ENCODE measurements at places on chromosomes 3 and 15.

- no peak for DNase-seq
Observed at GRCh38 chr3:60578936-60579335, 672.3 kb downstream of the FHIT start.

DNA sequence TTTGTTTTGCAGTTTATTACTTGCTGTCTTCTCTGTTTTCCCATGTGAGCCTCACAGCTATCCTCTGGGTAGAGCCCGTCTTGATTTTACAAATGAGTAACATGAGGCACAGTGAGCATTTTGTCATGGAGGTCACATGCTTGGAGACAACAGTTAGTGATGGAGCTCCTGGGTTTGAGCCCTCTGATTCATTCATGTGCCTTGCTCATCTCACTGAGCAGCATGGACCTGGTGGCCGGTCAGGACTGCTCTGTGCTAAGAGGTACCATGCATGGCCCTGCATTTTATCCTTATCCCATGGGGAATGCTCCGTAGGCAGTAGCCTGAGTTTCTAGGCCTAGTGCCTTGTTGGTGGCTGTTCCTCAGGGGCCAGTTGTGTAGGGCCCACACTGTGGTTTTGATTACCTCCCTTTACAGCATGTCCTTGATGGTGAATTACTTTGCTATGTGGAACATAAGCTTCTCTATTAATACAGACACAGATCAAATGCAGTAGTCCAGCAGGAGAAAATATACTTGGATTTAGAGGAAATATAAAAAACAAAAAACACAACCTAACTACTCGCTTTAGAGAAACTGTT is 35.6 kb downstream of the MAP2K5 start:
- DNase-seq: no peak

DNA sequence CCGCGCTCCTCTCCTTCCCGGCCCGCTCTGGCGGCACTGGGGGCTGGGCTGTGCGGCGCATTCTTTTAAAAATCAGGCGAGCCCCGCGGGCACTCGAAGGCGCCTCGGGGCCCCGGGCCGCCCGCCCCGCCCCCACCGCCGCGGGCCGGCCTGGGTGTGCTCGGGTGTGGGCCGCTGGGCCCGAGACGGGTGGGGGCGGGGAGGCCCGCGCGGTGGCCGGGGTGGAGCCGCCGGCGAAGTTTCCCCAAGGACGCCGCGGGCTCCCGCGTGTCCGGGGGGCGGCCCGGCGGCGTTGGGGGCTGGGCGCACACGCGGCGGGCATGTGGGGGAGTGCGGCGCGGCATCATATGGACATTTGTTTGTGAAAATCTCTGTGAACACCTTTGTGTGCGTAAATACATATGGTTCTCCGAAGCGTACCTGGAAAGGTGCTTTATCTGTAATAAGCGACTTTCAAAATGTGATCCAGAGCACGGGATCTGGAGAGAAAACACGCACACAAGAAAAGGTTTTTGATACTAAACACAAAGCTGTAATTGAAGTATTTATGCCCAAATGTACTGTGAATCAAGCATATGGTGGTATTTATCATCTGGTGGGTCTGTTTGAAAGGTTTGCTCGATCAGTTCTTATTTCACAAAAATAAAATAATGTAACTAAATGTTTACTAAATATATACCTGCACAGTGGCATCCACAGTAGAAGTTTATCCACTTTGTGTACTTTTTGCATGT is 612 bp upstream of the TBL1XR1 start:
- DNase-seq: no peak

- DNase-seq: no peak
Observed at GRCh38 chr3:114650808-114651207, 357.0 kb downstream of the TIGIT start.

GRCh38 chr15:66586155-66586976 is 20.6 kb upstream of the LCTL start:
- no peak for DNase-seq

DNA sequence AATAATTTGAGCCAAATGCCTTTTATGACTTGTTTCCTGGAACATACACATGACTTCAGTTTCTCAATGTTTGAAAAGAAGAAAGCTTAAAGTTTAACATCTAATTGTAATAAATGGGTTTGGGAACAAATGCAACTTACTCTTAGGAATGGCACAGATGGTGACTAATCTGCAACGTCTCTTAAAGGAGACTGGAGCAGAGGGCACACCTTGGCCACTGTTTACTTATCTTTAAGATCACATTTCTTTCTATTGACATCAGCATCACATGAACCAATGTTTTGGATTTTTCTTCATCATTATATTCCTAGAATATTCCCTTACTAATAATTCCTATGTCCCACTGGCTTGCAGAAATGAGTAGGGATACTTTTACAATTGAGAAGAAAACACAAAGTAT is 229.5 kb downstream of the CHL1 start:
- no peak for DNase-seq

DNA sequence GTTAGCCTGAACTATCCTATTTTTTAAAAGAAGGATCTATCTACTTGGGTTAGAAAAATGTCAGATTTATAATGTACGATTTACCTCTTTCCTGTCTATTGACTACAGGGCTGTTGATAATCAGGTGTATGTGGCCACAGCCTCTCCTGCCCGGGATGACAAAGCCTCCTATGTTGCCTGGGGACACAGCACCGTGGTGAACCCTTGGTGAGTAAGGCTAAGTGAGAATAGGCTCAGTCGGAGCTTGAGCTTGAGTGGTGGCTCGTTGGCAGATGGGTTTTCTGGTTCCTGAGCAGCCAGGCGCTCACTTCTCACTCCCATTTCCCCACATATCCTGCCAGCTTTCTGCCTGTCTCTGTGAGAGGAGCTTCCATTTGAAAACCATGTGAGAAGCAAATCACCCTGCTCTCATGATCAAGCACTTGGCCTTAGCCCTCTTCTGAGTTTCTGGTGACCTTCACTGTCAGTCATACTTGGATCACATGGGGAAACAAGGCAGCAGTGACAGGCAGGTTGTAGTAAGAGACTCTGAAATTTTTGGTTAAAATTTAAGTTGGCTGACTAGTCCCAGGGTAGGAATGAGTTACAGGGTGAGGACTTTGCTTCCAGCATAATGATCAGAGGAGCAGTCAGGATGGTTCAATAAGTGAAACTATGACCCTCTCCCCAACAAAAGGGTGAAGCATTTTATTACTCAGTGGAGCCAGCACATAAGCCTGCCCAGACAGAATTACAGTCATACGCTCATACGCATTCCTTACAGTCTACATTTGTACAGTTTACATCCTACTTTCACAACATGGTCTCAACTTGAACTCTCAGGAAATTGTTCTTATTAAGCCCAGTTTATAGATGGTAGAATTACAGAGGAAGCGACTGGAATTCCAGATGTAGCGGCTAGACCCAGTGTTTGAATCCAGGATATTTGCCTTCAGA is 18.0 kb downstream of the NIT2 start:
- DNase-seq: no peak

GRCh38 chr3:194711286-194711685 is 25.6 kb downstream of the FAM43A start:
- DNase-seq: no peak

GRCh38 chr3:12810961-12811360 is 14.5 kb downstream of the CAND2 start:
- no peak for DNase-seq

GRCh38 chr15:73786538-73786937 is 33.4 kb upstream of the INSYN1 start:
- DNase-seq: no peak

- DNase-seq: no peak
Observed at GRCh38 chr3:153349108-153349499, 187.1 kb downstream of the RAP2B start.

GRCh38 chr3:132315851-132316250 is 1.4 kb upstream of the ACP3 start:
- no peak for DNase-seq

GRCh38 chr3:152100491-152101132 is 168.1 kb upstream of the MBNL1 start:
- no peak for DNase-seq

GRCh38 chr3:185677146-185677829 is 91.2 kb downstream of the SENP2 start:
- DNase-seq: no peak

- DNase-seq: no peak
Observed at GRCh38 chr3:119427669-119428068, 35.7 kb downstream of the TMEM39A start.

DNA sequence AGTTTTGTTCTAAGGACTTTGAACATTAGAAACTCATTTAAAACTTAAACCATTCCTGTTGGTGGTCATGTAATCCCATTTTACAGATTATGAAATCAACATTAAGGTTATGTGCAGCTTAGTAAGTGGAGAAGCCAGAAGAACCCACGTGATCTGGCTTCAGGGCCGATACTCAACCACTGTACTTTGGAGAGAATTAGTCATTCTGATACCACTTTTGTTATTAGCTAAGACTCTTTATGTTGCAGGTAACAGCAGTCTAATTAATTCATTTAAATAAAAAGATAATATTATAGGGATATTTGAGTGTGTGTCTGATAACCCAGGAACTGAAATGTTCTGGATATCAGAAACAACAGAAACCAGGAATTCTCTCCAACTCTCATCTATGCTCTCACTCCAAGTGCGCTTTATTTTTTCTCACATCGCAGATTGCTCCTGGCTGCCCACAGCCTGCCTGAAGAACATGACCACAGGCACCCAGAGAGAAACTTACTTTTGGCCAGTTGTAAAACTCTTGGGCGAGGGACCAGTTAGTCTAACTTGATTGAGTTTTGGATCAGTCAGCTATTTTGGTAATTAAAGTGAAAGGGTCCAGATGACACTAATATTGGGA is 25.2 kb downstream of the UBE2E1 start:
- DNase-seq: no peak

GRCh38 chr3:150902988-150903387 is 2.3 kb downstream of the MINDY4B start:
- DNase-seq: no peak

DNA sequence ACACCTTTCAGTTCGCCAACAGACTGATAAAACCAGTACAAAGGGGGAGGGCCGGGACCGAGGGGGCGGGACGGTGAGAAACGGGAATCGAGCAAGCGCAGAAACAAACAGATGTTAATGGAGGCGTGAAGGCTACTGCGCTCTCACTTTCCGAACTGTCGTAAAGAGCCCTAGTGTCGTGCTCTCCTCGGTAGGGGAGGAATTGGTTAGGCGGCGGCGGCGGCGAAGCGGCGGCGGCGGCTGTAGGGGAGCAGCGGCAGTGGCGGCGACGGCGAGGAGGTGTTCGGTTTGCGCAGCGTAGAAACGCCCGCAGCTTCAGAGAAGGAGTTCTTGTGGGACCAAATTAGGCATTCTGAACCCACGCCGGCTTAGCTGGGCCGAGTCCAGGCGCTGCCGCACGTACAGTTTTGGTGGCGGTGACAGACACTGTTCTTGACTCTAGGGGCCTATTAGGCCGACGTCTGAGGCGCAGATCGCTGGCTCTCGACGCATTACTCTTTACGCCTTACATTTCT is at the start of gene RNF111:
Gene RNF111 (plus strand): TSS at position 173 of the 515 bp plus-strand sequence. CDS start 43,160 bp downstream, outside the sequence.
- peak; percentile 88 for DNase-seq

DNA sequence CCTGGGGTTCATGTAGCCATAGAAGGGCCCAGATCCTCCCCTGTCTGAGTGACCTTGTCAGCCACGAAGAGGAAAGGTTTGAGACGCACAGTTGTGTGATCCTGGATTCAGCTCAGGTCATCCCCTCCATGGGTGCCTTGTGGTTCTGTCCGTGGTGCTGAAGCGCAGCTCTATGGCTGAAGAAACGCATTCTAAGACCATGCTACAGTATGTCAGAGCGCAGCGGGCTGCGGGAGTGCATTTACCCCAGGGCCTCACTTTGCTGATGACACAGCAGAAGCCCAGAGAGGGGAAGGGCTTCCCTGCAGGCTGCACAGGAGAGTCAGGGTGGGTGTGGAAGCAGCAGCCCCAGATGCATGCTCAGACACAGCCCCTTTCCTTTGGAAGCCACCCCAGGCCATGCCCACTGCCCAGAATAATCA is 68.8 kb upstream of the IQSEC1 start:
- DNase-seq: no peak

DNA sequence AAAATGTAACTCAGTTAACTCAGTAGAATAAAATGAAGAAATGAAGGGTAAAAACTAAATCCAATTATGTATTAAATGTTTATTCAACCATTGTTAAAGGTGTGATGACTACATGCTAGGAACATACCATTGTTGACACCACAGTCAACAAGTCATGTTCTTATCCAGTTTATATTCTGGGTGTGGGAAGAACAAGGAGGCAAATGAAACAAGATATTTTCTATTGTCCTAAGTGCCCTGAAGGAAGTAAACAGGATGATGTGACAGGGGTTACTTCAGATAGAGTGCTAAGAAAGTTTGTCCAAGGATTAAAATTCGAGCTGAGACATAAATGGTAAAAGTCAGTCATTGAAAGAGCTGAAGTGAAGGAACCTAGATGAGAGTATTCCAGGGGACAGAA is 13.1 kb downstream of the AP3S2 start:
- DNase-seq: no peak

DNA sequence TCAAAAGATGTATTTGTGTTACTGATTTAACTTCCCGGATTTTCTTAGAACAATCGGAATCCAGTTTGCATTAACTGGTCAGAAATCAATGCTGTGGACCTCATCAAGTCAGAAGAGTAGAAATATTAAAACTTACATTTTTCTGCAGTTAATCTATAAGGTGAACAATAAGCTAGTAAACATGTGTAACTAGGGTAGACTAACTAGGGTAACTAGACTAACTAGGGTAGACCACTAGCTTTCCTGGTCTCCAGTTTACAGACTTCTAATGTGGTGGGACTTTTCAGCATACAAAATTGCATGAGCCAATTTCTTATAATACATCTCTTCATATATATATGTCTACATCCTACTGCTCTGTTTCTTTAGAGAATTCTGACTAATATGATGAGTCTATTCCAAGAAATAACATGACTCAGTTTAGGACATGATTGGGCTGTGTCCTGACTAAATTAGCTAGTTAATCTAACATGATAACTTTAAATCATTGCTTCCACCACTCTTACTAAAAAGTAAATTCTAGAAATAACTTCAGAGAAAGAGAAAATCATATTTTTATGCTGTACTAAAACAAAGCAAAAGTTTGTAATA is 5.3 kb downstream of the PLSCR2 start:
- no peak for DNase-seq

DNA sequence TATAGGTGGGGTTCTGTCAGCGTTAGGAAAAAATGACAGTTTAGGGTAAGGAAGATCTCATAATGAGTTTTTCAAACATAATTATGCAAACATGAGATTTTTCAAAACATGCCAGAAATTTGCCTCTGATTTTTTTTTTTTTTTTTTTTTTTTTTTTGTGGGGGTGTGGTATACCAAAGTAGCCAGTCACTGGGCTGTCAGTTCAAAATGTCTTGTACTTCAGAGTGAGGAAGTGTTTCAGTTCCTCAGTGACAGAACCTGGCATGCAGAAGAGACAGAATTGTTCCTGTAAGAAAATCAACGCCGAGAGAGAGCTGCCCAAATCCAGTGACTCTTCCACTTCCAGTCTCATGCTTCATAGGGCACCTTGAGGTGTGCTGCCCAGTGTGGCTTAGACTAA is 9.7 kb downstream of the NCBP2 start:
- no peak for DNase-seq

DNA sequence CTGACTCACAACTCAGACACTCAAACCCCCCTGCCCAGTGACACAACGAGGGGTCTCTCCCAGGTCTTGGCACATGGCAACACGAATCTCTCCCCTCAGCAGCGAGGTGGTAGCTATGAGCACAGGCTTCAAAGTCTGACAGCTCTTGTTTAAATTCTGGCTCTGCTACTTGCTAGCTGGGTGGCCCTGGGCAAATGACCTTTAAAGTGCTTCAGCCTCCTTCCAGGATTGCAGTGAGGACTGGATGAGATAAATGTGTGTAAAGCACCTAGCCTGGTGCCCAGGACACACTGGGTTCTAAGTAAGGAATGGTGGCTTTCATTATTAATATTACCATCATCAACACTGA is 23.2 kb upstream of the ANPEP start:
- DNase-seq: no peak
